ENCODE measurements at places on chromosomes 2 and 18. TPM values are rescaled to one million over a fixed set of nuclear protein-coding genes. Genes with fewer than 3 reads are reported as not detected.

MTCL1 gene
- total RNA-seq = 57.3 TPM

PPP4R1 gene
- 197 TPM for total RNA-seq

BBS5 gene
- 13.7 TPM for total RNA-seq

DNPEP gene
- 26.0 TPM for total RNA-seq

RUFY4 gene
- 13.7 TPM for total RNA-seq

GRCh38 chr2:196105951-196106350, 37.3 kb upstream of the DNAH7 start:
- no peak for DNase-seq

DNA sequence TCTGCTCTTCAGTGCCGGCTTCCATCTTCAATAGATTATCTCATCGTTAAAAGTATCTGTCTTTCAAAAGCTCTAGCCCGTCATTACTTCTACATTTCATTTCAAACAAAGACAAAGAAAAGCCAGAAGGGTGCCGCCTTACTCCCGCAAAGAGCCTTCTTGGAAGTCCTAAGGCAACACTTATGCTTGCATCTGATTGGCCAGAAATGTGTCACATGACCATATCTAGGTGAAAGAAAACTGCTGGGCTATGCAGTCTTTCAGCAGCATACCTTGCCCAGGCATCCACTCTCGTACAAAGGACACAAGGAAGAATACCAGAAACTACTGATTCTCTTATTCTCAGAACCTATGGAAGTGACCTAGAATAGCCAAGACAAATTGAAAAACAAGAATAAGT, 217.1 kb upstream of the SLC35G4 start:
- no peak for DNase-seq

- peak; percentile 58 for DNase-seq
Observed at GRCh38 chr2:9797681-9798556, 45.4 kb upstream of the TAF1B start.

DNA sequence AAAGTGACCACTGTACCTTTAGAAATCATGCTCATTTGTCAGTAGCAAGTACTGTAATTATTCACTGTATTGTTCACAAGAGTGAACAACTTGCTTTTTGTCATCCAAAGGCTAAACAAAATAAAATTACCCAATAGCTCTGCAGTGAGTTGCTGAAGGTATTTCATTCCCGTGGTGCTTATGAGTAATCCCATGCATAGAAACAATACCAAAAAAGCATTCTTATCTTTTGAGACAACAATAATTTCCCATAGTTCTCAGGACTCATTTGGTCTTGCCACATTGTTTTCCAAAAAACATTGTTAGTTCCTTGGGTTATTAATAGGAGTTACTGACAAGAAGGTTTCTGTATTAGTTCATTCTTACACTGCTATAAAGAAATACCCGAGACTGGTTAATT, 503.2 kb upstream of the FAM98A start:
- no peak for DNase-seq

DNA sequence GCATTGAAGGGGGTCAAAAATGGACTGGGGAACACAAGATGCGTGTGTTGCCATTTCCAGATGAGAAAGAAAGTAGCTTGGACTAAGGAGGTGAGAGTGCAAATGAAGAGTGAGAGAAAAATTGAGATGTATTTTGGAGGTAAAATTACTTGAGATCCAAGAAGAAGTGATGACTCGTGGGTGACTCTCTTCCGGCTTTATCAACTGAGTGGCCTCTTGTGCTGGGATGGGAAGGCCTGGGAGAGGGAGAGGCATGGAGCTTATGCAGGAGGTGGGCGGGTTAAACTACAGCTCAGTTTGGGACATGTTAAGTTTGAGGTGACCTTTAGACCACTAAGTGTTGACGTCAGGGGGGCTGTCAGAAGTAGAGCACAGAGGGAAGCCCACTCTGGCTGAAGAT, 34.9 kb downstream of the SULT1C2 start:
- DNase-seq = no peak

DNA sequence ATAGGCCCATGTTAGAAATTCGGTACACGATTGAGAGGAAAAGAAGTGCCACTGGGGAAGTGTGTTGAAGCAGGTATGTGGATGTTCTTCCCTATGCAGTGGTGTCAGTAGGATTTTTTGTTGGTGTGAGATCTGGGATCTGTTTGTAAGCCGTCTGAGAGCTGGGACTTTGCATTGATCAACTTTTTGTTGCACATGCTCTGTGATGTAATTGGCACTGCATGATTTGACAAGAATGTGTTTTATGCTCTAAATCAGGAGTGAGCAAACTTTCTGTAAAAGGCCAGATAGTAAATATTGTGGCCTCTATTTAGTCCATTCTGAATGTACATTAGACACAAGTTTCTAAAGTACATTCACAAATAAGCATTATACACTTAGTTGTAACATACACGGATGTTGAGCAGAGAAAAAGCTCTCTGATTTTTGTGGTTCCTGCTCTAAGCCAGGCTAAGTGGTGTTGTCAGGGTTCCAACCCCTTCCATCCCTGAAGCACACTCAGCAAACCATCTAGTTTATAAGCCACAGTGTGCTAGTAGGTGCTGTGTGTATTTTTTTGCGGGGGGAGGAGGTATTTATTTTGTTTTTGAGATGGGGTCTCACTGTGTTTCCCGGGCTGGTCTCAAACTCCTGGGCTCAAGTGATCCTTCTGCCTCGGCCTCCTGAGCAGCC, 235.6 kb downstream of the NEDD4L start:
- no peak for DNase-seq

GRCh38 chr2:239253264-239253663, 147.6 kb downstream of the HDAC4 start:
- DNase-seq = no peak

GRCh38 chr2:239278941-239279365, 121.9 kb downstream of the HDAC4 start:
- DNase-seq = no peak

- no peak for DNase-seq
Observed at GRCh38 chr2:179686069-179686468, 175.3 kb downstream of the ZNF385B start.

DNA sequence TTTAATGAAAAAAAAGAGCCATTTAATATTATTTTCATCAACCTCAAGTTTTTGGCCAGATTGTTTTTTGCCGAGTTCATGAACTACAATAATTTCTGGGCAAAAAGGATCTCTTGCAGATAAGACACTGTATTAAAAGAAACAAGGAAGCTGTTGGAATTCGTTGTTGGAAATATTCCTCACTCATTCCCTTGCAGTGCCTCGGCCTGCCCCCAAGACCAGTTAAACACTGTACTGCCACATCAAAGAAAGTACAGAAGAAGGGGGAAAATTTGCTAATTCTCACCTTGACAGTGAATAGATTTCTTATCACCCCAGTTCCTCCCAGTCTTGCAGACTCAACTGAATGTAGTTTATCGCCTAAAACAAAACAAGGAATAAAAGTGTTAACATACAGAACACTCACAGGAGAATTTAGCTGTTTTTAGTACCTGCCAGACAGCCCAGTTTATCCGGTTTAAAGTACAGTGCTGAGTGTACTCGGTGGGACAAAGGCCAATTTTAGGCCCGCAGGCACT, 1.2 kb downstream of the IDH1 start:
- peak; percentile 45 for DNase-seq

- peak; percentile 72 for DNase-seq
Observed at GRCh38 chr2:6031200-6031867, 339.1 kb downstream of the SOX11 start.

DNA sequence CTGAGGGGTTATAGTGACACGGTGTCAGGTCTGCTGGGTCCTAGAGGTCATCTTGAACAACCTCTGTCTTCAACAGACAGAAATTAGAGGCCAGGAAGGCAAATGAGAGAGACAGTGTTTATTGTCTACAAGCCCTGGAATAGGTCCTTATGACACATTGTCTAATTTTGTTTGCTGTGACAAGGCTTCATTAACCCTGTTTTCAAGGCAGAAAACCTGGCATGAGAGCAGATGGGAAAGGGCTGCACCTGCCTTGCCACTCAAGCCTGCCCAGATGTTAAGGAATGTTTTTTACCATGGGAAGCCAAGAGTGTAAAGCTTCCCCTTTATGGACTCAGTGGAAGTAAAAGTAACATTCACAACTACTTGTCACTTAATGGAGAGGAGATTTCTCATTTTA, 275.3 kb downstream of the KCNS3 start:
- DNase-seq = no peak

DNA sequence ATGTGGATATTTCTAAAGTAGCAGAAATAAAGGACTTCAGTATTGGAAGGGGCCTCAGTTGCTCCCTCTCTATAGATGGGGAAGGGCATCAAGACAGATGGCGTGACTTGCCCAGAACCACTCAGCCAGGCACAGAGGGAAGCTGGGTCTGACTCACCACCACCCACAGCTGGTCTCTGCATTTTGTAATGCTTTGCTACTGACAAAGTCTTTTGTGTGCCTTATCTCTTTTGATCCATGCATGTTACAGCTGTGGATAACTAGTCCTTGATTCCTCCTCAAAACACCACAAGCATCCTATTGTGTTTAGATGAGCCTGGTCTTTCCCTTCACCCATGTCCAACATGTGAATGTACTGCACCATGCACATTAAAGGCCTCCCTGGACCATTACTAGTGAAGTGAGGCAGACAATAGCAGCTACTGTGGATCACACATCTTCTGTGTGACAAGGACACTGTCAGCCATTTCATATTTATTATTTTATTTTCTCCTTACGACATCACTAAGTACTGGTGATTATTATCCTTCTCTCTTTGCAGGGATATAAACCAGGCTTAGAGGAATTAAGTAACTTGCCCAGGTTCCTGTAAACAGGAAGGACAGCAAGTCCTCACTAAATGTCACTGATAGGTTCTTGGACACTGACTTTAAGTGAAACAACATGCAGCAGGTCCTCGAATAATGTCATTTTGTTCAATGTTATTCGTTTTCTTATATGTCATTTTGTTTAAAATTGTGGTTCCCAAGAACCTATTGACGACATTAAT, 29.6 kb upstream of the IL37 start:
- DNase-seq = no peak

GRCh38 chr18:79453816-79454735, 58.3 kb downstream of the NFATC1 start:
- DNase-seq = no peak

GRCh38 chr2:217291259-217291658, 431.4 kb upstream of the TNP1 start:
- no peak for DNase-seq

DNA sequence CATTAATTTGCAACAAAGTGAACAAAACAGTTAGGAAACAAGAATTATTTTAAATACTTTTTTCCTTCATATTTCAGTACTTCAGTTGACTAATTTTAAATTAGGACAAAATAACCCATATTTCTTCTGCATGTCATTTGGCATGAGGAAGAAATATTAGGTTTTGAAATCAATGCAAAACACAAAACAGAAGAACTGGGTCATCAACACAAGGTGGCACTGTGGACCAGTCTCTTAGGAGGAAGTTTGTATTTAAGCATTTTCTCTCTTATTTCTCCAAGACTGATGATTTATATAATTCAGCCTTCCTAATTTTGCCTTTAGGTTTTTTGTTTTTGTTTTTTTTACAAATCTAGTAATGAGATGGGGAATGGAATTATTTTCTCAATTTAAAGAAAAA, 352.8 kb upstream of the KCNH7 start:
- peak; percentile 46 for DNase-seq

DNA sequence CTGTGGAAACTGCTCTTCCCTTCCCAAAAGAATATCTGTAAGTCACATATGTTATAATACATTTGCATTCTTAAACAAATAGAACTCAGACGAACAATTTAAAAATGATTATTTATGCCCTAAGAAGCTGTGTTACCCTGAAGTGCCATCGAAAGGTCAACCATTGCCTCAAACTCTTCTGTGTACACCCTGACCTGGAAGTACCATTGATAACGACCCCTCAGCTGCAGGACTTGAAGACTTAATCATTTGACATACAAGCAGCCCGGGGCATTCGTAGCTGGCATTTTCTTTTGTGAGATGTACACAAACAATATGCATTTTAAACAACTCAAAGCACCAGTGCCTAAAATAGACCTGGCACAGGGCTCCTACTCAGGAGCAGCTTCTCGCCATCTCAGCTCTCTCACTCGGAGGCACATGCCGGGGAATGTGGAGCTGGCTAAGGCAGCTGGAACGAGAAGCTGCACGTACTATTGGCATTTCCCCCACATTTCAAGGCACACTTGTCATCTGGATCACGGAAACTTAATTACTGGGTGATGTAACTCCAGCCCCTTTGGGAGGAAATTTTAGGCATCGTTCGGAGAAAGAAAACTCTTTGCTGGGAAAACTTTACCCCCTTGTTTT, 170.0 kb upstream of the GALNT5 start:
- DNase-seq = no peak

DNA sequence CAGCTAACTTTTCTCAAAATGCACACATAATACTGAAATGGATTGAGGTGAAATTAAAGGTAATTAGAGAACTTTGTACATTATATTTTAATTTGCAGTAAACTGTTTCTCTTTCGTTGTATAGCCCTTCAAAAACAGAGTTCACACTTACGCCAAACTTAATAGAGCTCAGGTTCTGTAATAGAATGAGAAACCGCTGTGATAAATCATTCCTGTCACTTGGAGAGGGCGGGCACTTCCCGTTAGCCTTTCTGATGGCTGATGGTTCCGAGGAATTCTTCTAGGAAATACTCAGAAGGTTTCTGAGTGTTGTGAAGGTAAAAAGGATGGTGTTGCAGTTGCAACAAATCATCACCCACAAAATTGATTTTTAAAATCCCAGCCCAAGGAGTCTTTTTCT, 155.8 kb upstream of the ALKAL2 start:
- no peak for DNase-seq

- DNase-seq = no peak
Observed at GRCh38 chr2:119821266-119821665, 61.5 kb downstream of the PTPN4 start.

- DNase-seq = no peak
Observed at GRCh38 chr2:201358684-201359083, 1.5 kb upstream of the FLACC1 start.

DNA sequence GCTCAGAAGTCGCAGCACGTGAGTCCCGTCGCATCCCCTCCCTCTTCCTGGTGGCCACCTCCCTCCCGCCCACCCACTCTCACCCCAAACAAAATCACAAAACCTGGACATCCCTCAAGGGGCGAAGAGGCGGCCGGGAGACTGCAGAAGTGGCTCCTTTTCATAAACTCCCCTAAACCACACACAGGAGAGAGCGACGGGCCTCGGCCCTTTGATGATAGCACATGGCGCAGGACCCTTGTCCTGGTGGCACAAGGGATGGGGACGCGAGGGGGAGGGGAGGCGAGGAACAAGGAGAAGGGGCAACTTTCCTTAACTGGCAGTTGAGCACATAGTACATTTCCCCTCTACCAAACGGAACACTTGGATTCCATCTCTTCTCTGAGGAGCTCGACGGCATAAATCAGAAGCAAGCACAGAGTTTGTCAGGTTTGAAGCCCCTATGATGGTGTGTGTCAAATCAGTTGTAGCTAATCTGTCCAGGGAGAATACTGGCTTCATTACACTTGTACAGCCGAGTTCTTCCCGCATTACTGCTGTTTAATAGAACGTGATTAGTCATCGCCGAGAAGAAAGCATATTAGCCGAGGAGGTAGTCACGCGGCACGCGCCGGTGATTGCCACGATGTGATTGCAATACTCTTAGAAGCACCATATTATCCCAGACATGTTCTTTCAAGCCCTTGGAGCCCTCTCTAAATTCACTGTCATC, 43.8 kb downstream of the GBX2 start:
- no peak for DNase-seq
